ENCODE measurements at places on chromosomes 6 and 20.

- no peak for DNase-seq
Measured at GRCh38 chr20:36493051-36493800, 48.1 kb upstream of the MYL9 start.

- DNase-seq, result no peak
Measured at GRCh38 chr20:25538838-25539665, 46.3 kb downstream of the NINL start.

DNA sequence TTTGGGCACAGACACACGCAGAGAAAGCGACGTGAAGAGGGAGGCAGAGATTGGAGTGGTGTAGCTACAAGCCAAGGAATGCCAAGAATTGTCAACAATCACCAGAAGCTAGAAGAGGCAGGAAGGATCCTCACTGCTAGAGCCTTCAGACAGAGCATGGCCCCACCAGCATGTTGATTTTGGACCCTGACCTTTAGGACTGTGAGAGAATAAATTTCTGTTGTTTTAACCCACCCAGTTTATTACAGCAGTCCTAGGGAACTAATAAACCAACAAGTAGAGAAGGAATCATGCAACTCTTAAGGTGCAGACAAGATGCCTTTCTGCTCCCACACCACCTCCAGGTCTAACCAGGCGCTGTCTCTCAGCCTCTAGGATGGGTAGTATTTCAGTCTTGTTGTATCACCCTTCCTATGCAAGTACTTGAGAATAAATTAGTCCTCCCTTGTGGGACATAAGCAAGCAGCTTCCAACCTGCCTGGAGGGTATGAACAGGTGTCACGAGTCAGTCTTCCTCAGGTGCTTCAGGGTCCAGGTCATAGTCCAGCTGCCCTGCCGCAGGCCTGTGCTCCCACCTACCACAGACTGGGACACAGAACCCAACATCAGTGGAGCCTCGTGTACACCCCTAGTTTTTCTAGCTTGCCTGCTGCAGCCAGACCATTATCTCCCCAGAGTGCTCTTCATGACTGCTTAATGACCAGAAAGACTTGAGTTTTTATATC, 46.4 kb upstream of the CCN2 start:
- DNase-seq, result no peak

- DNase-seq, result no peak
Measured at GRCh38 chr6:8578006-8578405, 142.7 kb upstream of the SLC35B3 start.

GRCh38 chr6:111358454-111358853, 124.6 kb downstream of the REV3L start:
- peak; percentile 12 for DNase-seq

DNA sequence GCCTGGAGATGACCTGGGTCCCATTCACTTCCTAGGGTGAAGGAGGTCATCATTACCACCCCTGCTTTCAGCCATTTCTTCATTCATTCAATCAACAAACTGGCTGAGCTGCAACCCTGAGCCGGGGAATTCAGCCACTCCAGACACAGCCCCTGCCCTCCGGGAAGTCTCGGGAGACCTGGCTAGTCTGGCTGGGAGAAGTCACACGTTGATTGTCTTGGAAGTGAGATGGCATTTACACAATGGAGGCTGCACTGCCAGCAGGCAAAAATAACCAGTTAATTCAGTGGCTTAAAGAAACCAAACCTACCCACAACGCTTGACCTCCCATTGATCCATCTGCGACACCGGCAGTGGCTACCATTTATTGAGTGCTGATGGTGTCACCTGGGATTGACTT, 2.0 kb upstream of the PMEPA1 start:
- peak; percentile 20 for DNase-seq

GRCh38 chr20:35823147-35823546, 51.3 kb downstream of the PHF20 start:
- no peak for DNase-seq

DNA sequence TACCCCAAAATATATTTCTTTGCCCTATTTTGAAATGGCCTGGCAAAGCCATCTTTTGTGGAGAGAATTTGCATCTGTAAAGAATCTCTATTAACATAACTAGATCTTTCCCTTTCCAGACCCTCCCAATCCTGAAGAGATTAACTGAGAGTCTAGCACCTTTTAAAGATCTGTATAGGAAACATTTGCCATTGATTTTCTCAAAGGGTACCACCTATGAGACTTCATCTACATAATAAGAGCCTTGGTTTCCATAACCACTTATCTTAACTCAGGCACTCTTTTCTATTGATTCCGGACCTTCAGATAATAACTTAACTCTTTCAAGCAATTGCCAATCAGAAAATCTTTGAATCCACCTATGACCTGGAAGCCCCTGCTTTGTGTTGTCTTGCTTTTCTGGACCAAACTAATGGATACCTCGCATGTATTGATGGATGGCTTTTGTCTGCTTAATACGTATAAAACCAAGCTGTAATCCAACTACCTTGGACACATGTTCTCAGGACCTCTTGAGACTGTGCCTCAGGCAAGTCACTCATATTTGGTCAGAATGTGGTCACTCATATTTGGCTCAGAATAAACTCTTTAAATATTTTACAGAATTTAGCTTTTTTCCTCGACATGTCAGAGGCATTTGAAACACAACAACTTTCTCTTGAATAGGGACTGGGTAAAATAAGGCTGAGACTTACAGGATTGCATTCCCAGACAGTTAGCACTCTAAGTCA, 31.4 kb downstream of the SLC22A2 start:
- no peak for DNase-seq

Data from astrocyte of the hippocampus (primary cell).